Right renal cortex interstitium (tissue), 3 donors: ENCODE measurements at places on chromosomes 1 and 21. TPM values are rescaled to one million over a fixed set of nuclear protein-coding genes. Genes with fewer than 3 reads are reported as not detected.
A peak's percentile ranks its signal among the peaks of the same experiment; 100 is the strongest.

The CHD5 gene
- 0.39 TPM for polyA plus RNA-seq

The PIGM gene
- 11.5 TPM for polyA plus RNA-seq

The LY9 gene
- polyA plus RNA-seq: 0.06 TPM

The ZBTB8B gene
- 1.1 TPM for polyA plus RNA-seq

The TSPEAR gene
- polyA plus RNA-seq: 0.67 TPM

- peak; percentile 58 for DNase-seq
These were observed 46.3 kb downstream of the HTR6 start for GRCh38 chr1:19710825-19711611.

DNA sequence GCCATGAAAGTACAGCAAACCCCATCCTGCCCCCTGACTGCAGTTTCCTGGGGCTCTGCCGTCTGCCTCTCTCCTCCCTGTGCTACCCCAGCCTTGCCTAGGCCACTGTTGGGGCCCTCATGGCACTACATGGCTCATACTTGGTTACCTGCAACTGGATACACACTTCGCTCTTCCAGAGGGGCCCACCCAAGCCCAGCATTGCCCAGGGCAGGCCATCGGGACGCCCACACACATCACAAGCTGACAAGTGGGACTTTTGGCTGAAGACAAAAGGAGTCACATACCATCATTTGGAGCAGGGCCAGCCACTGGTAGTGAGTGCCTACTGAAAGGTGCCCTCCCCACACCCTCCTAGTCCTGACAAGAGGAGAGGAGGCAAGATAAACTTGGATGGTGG is 82.8 kb downstream of the CD247 start:
- no peak for DNase-seq

- no peak for DNase-seq
These were observed 1.5 kb downstream of the KCNA3 start for GRCh38 chr1:110673197-110673701.

DNA sequence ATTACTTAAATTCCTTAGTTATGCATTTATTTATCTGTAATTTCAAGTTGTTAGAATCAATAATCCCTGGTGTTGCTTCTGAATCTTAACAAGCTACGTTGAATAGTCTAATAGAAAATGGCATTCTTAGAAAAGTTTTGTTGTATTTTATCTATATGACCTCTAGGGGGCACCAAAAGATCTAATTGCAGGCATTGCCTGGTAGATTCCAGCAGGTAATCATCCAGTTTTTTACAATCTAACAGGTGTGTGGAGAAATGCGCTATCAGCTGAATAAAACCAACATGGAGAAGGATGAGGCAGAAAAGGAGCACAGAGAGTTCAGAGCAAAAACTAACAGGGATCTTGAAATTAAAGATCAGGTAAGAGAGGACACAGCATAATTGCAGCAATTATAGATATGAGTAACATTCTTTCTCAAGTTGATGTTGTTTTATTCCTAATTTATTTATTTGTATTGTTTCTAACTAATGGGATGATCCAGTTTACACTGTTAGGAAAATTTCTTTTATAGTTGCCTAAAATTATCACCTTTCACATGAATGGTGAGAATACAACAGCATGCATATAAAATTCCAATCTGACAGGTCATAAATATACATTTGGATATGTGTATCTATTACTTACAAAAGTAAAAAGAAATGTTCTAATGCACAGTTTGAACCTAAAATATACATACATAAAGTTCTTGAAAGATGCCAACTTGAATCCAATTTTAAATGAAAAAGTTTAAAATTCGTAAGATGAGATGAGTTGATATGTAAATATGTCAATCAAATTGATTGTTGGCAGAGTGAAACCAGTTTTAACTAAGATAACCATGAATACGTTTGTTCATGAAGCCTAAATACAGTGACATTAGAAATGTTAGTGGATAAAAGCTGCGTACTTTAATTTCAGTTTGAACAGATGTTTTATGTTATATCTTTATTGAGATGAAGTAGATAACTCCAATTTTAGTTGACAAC is 88.4 kb downstream of the SDCCAG8 start:
- peak; percentile 23 for DNase-seq

DNA sequence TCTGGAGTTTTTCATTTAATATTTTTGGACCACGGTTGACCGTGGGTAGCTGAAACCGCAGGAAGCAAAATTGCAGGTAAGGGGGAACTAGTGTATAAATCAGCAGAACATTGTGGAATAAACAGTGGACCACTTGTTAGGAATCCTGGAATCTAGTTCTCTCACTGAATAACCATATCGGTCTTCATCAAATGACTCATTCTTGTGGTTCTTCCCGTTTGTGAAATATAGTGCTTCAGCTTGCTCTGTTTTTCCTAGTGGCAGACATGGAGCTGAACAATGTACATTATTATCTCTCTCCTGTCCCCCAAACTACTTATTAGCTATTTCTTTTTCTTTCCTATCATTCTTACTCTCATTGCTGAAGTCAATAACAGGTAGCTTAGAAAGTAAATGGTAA is 61.9 kb downstream of the HSPA13 start:
- DNase-seq: no peak

- DNase-seq: no peak
These were observed 29.1 kb downstream of the B3GALT2 start for GRCh38 chr1:193157360-193157759.
